ENCODE measurements at places on chromosomes 11 and 22.

DNA sequence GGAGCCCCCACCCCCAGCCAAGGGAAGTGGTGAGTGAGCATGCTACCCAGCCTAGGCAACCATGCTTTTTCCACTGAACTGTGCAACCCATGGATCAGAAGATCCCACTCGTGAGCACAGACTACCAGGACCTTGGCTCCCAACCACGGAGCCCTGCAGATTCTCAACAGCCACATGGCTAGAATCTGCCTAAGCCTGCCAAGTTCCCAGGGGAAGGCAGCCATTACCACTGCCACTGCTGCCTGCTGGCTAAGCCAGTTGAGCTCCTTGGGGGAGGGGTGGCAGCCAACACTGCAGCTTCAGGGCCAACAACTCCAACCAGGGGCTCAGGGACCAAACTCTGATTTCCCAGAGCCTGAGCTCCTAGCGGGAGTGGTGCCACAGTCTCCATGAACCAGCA, 195.8 kb downstream of the DLG2 start:
- DNase-seq = no peak

DNA sequence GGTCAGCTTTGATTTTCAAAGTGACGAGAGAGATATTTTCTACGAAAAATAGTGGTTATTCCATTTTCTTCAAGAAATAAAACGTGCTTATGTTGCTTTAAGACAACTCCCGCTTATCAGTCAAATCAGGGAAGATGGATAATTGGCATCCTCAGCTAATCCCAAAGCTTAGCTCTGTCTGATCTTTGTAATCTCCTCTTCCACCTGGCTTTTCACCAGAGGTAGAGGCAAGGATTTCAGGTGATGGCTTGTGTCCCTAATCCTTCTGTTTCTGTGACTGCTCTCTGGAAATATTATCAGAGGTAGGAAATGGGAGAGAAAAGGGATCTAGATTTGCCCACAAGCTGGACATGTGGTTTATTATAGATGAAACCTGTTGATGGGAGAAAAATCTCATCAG, 78.9 kb downstream of the DBX1 start:
- peak; percentile 59 for DNase-seq

GRCh38 chr11:76135491-76135890, 70.8 kb downstream of the WNT11 start:
- DNase-seq = no peak

DNA sequence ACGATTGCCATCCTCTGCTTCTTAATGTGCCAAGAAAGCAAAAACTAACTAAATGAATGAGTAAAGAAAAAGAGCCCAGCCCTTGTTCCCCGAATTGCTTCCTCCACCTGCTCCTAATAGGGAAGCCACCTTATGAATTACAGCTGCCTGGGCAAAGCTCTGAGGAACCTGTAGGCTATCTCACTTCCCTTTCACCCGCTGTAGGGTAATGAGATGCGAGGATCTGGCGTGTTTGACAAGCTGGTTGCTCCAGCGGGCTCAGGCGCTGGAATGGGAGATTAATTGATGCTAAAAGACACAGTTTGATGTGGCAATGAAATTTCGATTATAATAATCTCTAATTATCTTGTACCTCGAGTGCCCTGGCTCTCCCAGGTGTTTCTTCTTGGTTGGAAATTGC, 256.4 kb downstream of the NTM start:
- DNase-seq = no peak

DNA sequence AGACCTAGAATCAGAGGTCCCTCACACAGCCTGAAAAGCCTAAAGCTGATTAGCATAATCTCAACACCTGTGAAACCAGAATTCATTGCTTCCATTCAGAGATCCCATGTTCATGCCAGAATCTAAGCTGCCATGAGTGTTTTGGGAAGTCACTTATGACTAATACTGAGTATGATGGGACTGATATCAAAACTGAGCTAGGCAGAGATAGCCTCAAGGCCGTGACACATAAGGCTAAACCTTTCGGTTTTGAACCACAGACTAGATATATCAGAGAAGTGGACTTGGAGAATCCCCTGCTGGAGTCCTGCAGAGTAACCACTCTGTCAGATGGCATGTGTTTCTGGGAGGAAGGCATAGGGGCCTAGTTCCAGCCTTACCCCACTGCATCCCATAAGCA, 23.1 kb upstream of the GLYATL2 start:
- no peak for DNase-seq

GRCh38 chr11:130710497-130711012, 205.7 kb downstream of the SNX19 start:
- no peak for DNase-seq

GRCh38 chr11:68704887-68705286, 20.5 kb downstream of the GAL start:
- DNase-seq = no peak

GRCh38 chr11:86230921-86231434, 13.6 kb upstream of the EED start:
- no peak for DNase-seq

DNA sequence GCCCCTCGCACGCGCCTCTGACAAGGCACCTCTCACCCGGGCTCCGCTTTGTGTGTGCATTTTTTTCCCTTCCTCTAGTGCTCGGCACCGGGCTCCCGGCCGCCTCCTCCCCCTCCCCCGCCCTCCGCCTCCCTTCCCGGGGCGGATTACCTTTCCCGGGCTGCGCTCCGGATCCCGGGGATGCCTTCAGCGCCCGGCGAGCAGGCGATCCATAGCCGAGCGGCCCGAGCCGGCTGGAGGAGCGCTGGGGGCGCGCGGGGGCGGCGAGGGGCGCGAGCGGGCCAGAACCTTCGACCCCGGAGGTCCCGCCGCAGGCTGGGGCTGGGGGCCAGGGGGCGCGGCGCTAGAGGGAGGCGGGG, 282 bp downstream of the MPPED2 start:
- peak; percentile 57 for DNase-seq

Data from WERI-Rb-1 (cell line).